Smooth muscle cell of the pulmonary artery (primary cell): ENCODE measurements at places on chromosomes 1 and 21. TPM values are rescaled to one million over a fixed set of nuclear protein-coding genes. Genes with fewer than 3 reads are reported as not detected.

The UMODL1 gene
- 0.03 TPM in 1 of 2 replicates, not detected in the other for total RNA-seq

The CELF3 gene
- not detected in 2 replicates for total RNA-seq

The TNFRSF8 gene
- 0.23 TPM in 1 of 2 replicates, not detected in the other for total RNA-seq

The LAMB3 gene
- 40.1 and 52.3 TPM in 2 replicates for total RNA-seq

The SIM2 gene
- under 0.01 and 0.13 TPM in 2 replicates for total RNA-seq

The ARTN gene
- 0.07 and 0.63 TPM in 2 replicates for total RNA-seq

The CYP4Z1 gene
- not detected in 2 replicates for total RNA-seq

The CCDC18 gene
- total RNA-seq, result 2.0 and 5.1 TPM in 2 replicates

The LYPD8 gene
- 0.10 TPM in 1 of 2 replicates, not detected in the other for total RNA-seq

The SPRR2E gene
- total RNA-seq, result not detected in 2 replicates

The LPAR3 gene
- total RNA-seq, result 0.26 and 2.2 TPM in 2 replicates

The DENND2D gene
- total RNA-seq, result 3.7 and 4.1 TPM in 2 replicates

The NPPA gene
- not detected in 2 replicates for total RNA-seq

The PKLR gene
- total RNA-seq, result under 0.01 TPM in 1 of 2 replicates, not detected in the other

The LENEP gene
- total RNA-seq, result 0.33 TPM in 1 of 2 replicates, not detected in the other

The NCMAP gene
- total RNA-seq, result not detected in 2 replicates

The FMO2 gene
- total RNA-seq, result 11.8 and 21.1 TPM in 2 replicates

The F3 gene
- 22.9 and 114 TPM in 2 replicates for total RNA-seq

The LYST gene
- total RNA-seq, result 29.1 and 36.7 TPM in 2 replicates

The HMGCS2 gene
- not detected in 2 replicates for total RNA-seq

The CAPZA1 gene
- total RNA-seq, result 136 and 173 TPM in 2 replicates

The UBL4B gene
- total RNA-seq, result not detected in 2 replicates

The KIF14 gene
- 1.3 and 3.5 TPM in 2 replicates for total RNA-seq

The CELA2B gene
- total RNA-seq, result 0.59 TPM in 1 of 2 replicates, not detected in the other
